ENCODE measurements at places on chromosomes 3 and 15.

- DNase-seq, result no peak
Measured at GRCh38 chr3:5462086-5462485, 274.6 kb downstream of the EDEM1 start.

DNA sequence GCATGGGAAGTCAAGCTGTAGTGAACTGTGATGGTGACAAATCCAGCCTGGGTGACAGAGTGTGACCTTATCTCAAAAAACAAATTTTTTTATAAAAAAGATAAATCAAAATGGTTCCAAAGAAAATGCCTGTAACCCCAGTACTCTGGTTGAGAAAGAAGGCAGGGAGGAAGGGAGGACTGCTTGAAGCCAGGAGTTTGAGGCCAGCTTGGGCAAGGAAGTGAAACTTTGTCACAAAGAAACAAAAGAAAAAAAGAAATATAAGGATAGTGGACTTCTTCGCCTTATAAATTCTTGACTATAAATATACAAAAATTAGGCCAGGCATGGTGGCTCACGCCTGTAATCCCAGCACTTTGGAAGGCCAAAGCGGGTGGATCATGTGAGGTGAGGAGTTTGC, 34.1 kb downstream of the SMARCC1 start:
- DNase-seq, result no peak

DNA sequence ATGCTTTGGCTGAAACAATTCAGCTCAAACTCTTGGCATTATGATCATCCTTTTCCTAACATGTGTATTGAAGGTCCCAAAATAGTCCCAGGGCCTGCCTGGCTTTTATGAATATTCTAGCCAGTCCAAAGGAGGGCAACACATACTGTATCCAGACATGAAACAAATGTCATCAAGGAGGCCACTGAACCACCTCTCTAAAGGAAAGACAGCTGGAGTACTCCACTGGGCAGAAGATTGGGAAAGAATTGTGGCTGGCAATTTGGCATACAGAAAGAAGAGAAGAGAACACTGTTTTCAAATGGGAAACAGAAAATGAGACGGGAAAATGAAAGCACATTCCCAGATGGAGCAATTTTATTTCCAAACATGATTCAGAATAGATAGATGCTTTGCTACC, 80.6 kb downstream of the NCEH1 start:
- DNase-seq, result no peak

- no peak for DNase-seq
Measured at GRCh38 chr3:67325231-67325630, 327.1 kb downstream of the KBTBD8 start.

GRCh38 chr15:95284492-95284891, 1046.0 kb upstream of the NR2F2 start:
- no peak for DNase-seq

DNA sequence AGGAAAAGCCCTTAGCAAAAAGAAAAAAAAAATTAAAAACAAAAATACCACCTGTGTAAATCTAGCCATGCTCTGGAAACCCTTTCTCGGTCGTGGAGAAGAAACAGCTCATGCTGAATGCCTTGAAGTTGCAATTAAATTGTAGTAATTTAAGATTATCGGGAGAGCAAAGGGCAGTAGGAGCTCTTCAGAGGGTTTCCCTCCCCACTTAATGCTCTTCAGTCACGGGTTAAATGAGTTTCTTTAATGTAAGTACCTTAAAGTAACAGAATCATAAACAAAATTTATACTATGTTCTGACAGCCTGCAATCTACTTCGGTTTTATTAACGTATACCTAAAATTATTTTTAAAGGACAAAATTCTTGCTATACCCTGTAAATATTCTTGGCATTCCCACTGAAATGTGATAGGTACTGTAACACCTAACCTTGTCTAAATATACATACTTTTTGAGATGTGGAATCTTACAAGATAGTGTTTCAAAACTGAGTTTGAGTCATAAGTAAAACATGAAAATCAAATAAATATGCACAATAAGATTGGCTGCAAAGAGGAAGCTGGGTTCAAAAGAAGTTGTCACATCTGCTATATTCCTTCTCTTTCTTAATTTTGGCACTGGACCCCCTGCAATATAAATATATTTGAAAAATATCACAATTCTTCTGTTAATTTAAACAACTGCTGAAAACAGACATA, 5.3 kb downstream of the FOXP1 start:
- DNase-seq, result no peak

DNA sequence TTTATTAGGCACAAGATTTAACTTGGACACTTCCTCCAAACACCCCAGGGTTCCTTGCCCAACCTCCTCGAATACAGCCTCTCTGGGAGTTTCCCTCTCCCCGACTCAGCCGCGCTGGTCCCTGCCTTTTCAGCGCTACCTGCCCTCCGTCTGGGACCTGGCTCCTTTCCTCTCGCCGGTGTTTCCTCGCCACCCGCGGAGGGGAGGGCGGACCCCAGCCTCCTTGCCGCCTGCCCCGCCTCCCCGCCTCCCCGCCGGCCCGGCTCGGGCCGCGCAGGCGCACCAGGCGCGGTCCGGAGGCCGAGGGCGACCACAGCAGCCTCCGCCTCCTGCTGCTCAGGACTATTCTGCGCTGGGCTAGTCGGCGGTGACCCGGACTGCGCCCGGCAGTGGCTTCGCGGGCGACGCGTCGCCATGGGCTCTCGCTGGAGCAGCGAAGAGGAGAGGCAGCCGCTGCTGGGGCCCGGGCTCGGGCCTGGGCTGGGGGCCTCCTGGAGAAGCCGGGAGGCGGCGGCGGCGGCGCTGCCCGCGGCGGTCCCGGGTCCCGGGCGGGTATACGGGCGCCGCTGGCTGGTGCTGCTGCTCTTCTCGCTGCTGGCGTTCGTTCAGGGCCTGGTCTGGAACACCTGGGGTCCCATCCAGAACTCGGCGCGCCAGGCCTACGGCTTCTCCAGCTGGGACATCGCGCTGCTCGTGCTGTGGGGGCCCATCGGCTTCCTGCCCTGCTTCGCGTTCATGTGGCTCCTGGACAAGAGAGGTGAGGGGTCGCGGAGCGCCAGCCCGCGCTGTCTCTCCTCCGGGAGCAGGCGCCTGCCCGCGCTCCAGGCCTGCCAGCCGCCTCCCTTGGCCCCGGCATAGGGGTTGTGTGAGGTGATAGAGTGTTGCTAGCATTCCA, at the start of gene SLC49A4:
SLC49A4 (plus strand) TSS at position 291 of the 895 bp plus-strand sequence; CDS start at position 415, 124 bp downstream.
- peak; percentile 86 for DNase-seq

DNA sequence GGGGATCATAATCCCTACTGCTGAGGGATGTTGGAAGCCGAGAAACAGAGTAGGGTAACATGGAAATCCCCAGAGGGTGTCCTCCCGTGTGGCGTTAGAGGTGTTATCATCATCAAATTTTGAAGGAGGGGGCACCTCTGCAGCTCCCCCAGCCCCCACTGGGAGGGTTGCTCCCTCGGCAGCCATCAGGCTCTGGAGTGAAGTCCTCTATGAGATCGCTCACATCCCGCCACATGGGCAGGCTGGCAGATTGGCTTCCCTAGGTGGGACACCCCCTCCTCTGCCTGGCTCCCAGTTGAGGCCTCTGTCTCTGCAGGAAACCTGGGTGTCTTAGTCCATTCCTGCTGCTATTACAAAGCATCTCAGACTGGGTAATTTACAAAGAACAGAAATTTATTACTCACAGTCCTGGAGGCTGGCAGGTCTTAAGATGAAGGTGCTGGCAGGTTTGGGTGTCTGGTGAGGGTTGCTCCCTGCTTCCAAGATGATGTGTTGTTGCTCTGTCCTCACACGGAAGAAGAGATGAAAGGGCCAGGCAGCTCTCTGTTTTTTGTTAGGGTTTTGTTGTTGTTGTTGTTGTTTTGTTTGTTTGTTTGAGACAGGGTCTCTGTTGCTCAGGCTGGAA, 120.5 kb downstream of the NUP210 start:
- no peak for DNase-seq

Data from CD4-positive, alpha-beta T cell treated with Interleukin-1 beta for 1 hour (primary cell).